ENCODE measurements at places on chromosomes 12 and 14.
A peak's percentile ranks its signal among the peaks of the same experiment; 100 is the strongest.

GRCh38 chr14:21874167-21874566 is 200.5 kb upstream of the OR4E1 start:
- DNase-seq: no peak

- no peak for DNase-seq
These were observed 201.6 kb upstream of the NUDT4 start for GRCh38 chr12:93176165-93176564.

GRCh38 chr14:81990312-81990761 is 456.7 kb upstream of the SEL1L start:
- DNase-seq: peak; percentile 37

DNA sequence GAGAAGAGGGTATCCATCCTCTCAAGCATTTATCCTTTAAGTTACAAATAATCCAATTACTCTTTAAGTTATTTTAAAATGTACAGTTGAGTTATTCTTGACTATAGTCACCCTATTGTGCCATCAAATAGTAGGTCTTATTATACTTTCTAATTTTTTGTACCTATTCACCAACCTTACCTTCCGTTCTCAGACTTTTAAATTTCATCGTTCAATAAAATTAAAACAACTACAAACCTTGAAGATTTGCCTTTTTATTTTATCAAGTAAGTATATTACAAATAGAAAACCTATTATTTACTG is 972 bp upstream of the DCTN2 start:
- DNase-seq: no peak

DNA sequence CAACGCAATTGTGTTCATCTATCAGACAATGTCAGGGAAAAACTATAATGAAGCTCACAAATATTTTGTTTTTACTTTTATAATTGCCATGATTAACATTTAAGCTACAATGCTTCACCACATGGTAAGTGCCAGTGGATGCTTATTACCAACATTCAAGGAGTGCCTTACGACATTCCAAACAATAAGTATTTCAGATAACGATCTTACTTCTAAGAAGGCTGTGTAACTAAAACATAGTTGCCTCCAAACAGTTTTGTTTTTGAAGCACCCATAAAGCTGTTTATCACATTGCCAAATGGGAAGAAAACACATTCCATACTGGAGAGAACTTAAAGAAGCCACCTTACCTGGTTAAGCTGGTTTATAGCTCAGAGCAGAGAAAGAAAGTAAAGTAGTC is 78.8 kb downstream of the RPS6KA5 start:
- no peak for DNase-seq

GRCh38 chr14:93274055-93274806 is 58.6 kb downstream of the BTBD7 start:
- DNase-seq: no peak

- no peak for DNase-seq
These were observed 18.4 kb downstream of the DDX51 start for GRCh38 chr12:132125736-132126135.

DNA sequence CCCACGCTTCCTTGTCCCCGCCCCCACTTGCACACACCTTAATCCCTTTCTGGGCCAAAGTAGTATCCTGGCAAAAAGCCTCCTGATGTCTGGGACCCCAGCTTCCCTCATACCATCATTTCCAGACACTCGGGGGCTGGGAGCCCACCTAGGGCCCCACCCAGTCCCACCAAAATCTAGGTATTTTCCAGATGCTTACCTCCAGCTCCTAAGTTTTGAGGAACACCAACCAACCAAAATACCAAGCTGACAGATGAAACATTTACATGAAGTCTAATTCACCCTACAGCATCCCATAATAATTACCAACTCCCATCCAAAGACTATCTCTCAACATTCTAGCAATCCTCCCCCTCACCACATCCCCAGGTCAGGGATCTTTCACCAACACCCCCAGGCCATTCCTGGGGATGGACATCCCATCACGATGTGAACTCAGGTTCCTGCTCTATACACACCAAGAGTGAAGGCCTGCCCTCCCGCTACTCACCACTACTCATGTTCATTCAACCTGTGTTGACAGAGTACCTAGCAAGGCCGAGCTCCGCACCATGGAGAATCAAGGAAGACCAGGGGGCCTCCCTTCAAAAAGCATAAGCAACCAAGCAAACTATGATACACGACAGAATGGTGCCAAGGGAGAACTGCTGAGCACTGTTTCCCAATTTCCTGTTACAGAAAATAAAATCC is 1.6 kb upstream of the CHD4 start:
- DNase-seq: no peak

DNA sequence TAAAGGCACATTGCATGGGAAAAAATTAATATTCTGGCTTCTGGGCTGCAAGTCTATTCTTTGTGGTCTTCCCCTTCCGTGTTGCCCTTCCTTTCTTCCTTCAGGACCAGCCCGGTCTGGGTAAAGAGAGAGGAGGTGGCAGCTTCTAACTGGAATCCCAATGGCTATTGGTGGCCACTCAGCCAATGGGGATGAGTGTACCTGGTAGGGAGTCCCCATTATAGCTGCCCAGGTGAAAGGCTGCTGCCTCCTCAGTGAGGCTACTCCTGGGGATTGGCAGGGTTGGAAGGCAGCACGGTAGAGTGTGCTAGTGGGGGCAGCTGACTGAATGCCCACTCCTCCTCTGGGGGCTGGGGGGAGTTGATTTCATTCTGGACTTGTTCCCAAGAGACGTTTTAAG is 112.6 kb downstream of the RBM19 start:
- DNase-seq: no peak

DNA sequence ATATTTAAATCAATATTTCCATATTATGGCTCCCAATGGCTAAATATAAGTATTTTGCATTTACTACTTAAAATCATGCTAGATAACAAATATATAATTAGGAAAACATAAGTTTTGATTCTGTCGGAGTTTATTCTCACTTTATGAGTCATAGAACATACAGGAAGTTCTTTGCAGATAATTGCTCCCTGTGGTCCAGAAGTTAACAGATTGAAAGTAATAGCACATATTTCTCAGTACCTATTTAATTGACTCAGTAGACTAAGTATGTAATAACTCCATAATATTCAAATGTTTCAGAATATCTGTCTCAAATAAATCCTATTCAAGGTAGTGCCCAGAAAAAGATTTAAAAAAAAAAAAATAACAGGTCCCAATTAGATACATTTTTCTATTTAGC is 806.0 kb upstream of the ATXN7L3B start:
- no peak for DNase-seq

DNA sequence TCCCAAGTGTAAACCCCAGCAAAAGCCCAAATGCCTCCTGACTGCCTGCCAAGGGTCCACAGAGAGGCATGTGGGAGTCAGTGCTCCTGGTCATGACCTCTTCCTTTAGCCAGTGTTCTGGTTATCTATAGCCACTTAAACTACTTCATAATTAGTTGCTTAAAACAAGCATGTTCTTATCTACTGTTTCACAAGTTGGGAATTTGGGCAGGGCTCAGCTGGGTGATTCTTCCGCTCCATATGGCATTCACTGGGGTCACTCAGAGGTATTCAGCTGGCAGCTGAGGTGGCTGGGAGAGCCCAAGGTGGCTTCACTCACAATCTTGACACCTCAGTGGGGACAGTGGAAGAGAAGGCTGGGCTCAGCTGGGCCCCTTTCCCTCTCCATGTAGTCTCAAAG is 184.0 kb upstream of the RGS6 start:
- no peak for DNase-seq

DNA sequence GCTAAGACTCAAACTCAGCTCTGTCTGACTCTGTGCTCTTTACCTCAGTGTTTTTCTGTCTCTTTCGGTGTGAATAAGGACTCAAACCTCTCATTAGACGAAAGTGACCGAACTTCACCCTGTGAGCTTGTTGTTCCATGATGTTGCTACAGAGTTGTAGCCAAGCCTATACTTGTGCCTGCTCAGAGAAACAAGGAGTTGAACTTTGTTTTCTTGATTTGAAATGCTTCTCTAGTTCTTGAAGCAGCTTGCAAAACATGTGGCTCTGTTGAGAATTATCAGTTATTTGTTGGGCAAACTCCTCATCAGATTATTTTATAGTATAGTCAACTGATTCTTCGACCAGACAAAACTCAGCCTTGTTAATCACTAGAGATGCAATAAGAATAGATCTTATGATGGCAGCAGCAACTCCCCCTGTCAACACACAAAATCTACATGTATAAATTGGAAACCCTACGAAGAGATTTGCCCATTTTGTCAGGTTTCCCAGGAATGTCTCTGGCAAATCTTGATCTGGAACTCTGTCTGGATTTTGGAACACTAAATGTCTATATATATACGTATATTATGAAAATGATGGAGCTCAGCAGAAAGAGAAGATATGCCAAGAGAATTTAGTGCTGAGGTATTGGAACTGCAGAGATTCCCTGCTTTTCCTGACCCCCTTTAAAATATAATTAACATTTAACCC is 146.8 kb downstream of the TTLL5 start:
- DNase-seq: no peak

DNA sequence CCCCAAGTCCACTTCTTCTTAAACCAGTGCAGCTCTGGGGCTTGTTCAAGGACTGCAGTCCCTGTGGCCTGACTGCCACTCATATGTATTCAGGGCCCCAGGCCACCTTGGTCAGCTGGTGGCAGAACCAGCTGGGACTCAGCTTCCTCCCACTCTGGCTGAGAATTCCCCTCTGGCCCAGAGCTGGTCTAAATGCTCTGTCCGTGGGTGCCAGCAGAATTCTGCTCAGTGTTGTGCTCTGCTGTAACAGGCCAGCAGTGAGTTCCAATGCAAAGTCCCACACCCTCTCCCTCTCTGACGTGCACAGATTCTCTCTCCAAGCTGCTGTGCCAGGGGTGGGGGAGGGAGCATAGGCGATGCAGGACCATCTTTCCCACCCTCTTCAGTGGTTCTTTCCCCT is 210.4 kb upstream of the RGS6 start:
- no peak for DNase-seq

- DNase-seq: no peak
These were observed 188.8 kb downstream of the TTC7B start for GRCh38 chr14:90627478-90627877.

- no peak for DNase-seq
These were observed 405.2 kb downstream of the EGLN3 start for GRCh38 chr14:33545696-33546095.

DNA sequence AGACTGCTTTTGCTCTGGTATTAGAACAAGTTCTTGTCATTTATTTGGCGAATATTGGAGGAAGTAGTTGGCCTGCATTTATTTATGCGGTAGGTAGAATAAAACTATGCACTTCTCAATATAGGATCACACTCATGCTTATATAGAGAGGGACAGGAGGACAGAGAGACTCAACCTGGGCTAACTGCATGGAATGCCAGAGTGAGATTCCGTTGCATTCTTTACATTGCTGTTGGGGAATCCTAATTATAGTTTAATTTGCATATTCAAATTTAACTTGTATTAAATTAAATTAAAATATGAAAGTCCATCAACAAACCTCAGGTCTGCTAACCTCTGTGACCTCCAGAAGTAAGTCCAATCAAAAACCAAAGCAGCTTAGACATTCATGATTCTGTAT is 26.6 kb downstream of the OR10G3 start:
- no peak for DNase-seq

DNA sequence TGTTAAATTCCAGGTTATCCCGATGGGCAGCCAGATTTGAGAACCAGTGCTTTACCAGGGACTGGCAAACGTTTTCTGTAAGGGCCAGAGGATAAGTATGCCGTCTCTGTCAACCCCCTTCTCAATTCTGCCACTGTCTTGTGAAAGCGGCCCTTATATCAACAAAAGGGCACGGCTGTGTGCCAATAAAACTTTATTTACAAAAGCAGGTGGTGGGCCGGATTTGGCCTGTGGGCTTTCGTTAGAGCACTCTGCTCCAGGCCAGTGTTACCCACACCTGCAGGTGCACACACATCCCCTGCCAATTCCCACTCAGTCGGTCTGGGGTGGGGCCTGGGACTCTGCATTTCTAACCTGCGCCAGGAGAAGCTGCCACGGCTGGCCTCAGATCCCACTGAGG is 111.2 kb downstream of the RFLNA start:
- DNase-seq: no peak

DNA sequence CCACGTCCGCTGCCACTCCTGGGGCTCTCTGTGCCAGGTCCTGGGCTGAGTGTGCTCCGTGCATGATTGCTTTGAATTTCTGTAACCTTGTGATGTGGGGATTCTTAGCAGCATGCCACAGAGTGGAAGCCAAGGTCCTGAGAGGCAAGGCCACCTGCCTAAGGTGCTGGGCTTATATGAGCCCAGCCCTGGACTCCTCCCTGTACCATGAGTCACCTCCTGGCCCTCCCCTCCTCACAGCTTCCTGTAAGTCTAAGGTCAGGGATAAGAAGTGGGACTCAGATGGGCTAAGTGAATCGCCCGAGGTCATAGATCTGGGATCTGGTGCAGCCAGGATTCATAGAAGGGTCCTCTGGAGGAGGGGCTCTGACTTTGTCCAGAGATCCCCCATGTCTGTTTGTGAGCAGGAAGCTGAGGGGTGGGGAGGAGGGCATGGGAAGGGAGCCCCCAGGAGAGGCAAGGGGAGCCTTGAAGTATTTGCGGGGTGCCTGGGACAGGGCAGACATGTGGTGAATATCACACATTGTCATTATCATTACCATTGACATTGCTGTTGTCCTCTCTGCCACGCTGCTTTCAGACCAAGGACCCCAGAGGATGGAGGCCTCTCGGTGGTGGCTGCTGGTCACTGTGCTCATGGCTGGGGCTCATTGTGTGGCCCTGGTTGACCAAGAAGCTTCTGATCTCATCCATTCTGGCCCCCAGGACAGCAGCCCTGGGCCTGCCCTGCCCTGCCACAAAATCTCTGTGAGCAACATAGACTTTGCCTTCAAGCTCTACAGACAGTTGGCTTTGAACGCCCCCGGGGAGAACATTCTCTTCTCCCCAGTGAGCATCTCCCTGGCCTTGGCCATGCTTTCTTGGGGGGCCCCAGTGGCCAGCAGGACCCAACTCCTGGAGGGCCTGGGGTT is 28.8 kb downstream of the SERPINA3 start:
- no peak for DNase-seq

GRCh38 chr12:93158065-93158843 is 219.5 kb upstream of the NUDT4 start:
- no peak for DNase-seq

DNA sequence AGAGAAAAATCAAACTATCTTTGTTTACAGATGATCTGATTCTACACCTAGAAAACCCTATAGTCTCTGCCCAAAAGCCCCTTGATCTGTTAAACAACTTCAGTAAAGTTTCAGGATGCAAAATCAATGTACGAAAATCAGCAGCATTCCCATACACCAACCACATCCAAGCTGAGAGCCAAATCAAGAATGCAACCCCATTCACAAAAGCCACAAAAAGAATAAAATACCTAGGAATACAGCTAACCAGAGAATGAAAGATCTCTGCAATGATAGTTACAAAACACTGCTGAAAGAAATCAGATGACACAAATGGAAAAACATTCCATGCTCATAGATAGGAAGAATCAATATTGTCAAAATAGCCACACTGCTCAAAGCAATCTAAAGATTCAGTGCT is 265.7 kb downstream of the AEBP2 start:
- no peak for DNase-seq

DNA sequence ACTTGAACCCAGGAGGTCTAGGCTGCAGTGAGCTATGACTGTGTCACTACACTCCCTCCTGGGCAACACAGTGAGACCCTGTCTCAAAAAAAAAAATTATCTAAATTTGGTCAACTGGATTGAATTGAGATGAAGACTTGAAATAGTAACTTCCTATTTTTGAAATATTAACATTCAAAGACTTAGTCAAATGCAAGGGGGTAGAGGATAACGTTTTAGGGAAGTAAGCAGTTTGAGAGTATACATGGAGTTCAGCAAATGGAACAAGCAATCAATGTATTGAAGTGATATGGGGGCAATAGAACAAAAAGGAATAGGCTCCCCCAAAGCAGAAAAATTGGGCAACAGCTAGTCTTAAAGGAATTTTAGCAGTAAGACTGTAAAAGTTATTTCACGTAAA is 4.6 kb upstream of the MFAP5 start:
- DNase-seq: no peak

- no peak for DNase-seq
These were observed 654 bp downstream of the FOXG1 start for GRCh38 chr14:28767030-28767852.
